Mesothelial cell of epicardium (in vitro differentiated cells): ENCODE measurements at places on chromosomes 5 and 9. TPM values are rescaled to one million over a fixed set of nuclear protein-coding genes. Genes with fewer than 3 reads are reported as not detected.

CA9 gene
- total RNA-seq: 1.1 to 2.3 TPM (median 1.7 TPM) in 3 replicates

SHC3 gene
- total RNA-seq: 2.1 to 2.9 TPM (median 2.1 TPM) in 3 replicates

DNA sequence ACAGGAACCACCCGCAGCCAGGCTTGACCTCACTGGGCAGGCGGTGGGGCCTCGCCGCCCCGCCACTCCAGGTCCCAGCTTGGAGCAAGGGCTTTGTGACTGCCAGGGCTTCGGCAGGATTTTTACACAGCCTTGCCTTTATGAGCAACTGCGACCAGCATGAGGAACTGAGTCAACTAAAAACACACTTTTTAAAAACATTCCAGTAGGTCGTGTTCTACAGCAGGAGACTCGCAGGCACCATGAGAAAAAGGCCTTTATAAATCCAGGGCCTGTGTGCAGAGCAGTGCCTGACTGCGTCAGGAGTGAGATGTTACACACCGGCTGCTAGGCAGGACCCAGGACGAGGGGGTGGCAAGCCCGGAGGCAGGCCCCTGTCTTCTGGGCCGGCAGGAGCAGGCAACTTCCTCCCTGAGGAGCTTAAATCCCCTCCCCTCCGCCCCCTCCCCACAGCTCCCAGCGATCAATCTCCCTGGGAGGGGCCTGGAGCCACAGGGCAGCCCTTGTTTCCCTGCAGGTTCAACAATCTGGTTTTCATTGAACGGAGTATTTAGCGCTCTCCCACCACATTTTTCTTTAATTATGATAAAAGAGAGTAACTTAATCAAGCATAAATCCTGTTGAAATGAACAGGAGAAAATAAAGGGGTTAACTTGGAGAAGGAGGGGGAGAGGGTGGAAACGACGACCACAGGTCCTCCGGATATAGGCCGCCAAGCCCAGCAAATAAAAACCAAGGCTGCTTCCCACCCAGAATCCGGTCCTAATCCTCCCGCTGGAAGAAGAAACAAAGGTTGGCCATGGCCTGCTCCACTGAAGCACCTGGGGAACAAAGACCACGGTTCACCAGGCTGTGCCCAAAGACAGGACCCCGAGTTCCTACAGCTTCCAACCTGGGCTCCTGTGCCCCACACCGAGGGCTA, 92.5 kb downstream of the ROR2 start:
- peak; percentile 71 for DNase-seq

GRCh38 chr5:154830219-154830595, 20.2 kb downstream of the FAXDC2 start:
- DNase-seq: no peak

GRCh38 chr9:129665389-129665775, at the start of gene PRRX2:
PRRX2 (plus strand) TSS chr9:129665647; CDS start chr9:129665868, 221 bp downstream.
- no peak for DNase-seq

DNA sequence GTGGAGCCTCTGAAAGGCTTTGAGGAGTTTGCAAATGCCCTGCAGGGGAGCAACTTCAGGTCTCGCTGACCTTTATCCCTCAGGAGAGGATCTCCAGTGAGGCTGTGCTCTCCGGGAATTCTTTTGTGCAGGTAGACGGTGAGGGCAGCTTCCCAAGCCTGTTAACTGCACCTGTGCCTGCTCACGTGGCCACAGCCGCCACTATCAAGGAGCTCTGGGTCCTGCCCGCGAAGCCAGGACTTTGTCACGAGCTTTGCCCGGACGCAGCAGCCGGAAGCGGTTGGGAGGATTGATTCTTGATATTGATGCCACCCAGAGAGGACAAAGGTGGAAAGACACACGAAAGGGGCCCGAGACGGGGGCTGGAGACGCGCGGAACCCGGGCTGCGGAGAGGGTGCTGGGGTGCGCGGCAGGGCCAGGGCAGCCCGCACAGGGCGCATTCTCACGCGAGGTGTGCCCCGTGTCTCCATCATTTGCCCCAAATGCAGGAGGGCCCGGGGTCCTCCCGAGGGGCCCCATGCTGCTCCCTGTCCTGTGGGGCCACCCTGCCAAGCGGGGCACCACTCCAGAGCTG, 18.2 kb downstream of the SLC9A3 start:
- no peak for DNase-seq

GRCh38 chr5:56460681-56461191, 227.6 kb upstream of the ANKRD55 start:
- no peak for DNase-seq

DNA sequence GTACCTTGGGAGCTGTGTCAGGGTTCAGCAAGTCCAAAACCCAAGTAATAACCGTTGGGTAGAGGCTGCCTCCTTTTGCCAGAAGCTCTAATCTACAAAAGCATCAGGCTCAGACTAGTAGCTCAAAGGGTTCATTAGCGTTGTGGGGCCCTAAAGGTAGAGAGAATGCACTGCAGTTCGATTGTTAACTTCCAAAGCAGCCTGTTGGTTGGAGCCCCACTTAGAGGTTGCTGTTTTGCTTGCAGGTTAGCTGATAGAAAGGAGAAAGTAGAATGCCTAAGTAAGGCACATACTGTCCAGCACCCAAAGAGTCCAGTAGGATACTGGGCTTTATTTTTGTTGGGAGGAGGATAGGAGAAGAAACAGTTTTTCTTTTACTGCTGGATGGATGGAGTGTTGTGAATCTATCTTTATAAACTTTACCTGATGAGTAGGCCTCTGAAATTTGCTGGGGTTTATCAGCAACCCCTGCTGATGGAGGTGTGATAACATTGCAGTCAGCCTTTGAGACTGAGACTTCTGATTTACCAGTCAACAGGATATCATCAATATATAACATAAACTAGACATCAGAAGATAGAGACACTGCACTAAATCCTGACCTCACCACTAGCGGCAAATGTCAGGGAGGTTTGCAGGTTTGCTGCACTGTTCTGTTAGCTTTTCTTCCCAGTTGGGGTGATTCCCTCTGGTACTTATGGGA, 34.8 kb downstream of the ZNF131 start:
- no peak for DNase-seq

DNLZ gene
- total RNA-seq: 11.8 to 14.7 TPM (median 13.0 TPM) in 3 replicates

DNA sequence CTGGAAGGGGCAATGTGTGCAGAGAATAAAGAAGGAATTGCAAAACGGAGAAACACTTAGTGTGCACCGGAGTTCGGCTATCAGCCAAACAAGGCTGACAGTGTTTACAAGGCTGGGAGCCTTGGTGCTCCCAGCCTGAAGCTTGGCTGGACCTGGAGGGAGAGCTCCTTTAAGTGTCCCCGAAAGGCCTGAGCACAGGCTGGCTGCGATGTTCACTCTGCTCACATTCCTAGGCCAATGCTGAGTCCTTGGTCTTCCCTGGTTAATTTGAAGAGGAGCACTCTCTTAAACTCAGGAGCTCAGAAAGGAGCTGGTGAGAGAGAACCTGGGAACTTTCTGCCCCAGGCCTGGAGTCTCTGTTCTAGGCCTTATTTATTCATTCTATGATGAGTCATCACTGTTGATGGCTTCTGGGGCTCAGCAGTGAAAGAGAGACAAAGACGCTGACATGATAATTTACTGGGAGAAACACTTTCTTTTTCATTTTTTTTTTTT, 88.6 kb upstream of the MYO10 start:
- no peak for DNase-seq
